Psoas muscle (tissue), 8 donors: ENCODE measurements at places on chromosomes 1 and 21. TPM values are rescaled to one million over a fixed set of nuclear protein-coding genes. Genes with fewer than 3 reads are reported as not detected.

DNA sequence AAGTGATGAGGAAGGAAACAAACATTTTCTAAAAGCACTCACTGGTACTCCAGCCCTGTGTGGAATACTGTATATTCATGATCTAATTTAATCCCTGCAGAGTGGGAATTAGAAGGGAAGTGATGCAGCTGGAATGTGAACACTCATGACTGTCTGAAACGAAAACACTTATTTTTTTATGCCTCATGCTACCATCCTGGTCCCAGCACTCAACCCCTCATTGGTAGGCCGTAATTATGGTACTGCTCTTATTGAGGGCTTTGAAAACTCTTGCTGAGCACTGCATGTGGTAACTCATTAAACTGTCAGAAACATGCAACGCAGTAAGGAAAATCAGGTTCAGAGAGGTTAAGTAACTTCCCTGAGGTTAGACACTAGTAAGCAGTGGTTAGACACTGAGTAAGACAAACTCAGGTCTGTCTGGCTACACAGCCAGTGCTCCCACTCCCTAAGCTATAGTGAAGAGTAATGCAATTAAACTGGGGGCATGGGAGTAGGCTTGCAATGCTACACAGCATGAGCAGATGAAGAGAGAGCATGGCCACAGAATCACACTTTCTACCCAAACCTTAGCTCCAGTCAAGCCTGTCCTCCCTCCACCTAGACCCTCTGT lies 17.3 kb upstream of the TNFSF4 start:
- no peak for DNase-seq

GRCh38 chr1:199546323-199546722 lies 481.2 kb upstream of the NR5A2 start:
- no peak for DNase-seq

Gene REN
- total RNA-seq = not detected

- DNase-seq = no peak
These were observed 261.5 kb downstream of the SMYD3 start for GRCh38 chr1:246245541-246245940.

Gene KRTAP6-3
- total RNA-seq = not detected

- DNase-seq = peak; percentile 4
These were observed 28.2 kb downstream of the CTNNBIP1 start for GRCh38 chr1:9881838-9882249.

DNA sequence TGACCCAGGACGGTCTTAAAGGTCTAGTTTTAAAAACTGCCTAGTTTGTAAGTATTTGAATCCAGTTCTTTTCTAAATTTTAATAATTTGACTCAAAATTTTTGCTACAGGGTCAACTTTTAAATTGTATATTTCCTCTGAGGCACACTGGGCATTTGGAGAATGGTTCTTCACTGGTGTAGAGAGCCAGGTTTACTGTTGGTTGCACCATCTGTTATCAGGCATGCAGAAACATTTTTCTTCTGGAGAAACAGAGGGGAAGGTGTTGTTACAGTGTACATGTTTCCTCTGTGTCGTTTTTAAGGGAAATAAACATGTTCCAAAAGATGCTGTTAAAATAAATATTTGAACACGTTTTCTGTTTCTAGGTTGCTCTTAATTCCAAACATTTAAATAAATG lies 39.0 kb upstream of the RWDD3 start:
- no peak for DNase-seq

DNA sequence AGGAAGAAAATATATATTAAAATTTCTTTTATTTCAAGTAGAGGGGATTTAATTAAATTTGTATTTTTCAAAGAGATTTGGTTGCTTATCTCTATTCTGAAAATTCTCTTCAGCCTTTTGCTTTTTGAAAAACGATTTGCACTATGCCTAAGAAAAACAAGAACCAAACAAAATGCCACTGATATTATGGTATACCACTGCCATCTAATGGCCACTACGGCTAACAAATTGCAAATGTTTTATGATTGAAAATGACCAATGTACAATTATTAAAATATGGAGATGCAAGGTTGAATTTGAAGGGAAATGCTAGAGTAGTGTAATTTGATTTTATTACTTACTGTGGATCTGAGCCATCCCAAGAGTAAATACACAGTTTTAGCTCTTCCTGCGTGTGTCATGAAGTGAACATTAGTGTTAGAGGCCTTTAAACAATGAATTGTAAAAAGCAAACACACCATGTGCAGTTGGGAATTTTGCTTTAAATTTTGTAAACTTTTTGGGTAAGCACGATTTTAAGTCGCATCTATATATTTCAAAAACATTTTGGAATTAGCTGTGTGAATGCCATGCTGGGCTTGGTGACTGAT lies 137.4 kb upstream of the USP25 start:
- DNase-seq = no peak

DNA sequence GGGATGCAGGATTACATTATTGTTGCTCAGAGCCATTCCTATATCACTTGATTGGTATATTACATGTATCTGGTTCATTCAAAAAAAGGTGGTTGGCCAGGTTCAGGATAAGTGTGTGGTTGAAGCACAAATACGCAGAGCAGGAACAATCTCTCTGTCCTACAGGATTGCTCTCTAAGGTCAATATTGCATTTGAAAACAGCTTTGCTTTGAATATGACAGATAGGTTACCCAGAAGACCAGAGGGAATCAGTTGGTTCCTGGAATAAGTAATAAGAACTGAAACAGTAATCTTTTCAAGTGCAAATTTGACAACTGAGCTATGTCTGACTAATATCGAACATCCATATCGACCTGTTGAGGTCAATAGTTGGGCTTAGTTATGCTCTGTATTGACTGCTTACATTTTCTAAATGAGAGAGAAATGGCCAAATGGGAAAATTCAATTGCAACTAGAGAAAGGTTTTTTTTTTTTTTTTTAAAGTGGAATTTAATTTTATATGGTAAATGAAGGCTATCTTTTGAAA lies 176.8 kb downstream of the ATP6V1G3 start:
- DNase-seq = no peak

GRCh38 chr1:27719286-27720251 lies 6.2 kb upstream of the FAM76A start:
- DNase-seq = no peak

Gene ANKRD45
- not detected for total RNA-seq

Gene FMOD
- 9.6 TPM for total RNA-seq

DNA sequence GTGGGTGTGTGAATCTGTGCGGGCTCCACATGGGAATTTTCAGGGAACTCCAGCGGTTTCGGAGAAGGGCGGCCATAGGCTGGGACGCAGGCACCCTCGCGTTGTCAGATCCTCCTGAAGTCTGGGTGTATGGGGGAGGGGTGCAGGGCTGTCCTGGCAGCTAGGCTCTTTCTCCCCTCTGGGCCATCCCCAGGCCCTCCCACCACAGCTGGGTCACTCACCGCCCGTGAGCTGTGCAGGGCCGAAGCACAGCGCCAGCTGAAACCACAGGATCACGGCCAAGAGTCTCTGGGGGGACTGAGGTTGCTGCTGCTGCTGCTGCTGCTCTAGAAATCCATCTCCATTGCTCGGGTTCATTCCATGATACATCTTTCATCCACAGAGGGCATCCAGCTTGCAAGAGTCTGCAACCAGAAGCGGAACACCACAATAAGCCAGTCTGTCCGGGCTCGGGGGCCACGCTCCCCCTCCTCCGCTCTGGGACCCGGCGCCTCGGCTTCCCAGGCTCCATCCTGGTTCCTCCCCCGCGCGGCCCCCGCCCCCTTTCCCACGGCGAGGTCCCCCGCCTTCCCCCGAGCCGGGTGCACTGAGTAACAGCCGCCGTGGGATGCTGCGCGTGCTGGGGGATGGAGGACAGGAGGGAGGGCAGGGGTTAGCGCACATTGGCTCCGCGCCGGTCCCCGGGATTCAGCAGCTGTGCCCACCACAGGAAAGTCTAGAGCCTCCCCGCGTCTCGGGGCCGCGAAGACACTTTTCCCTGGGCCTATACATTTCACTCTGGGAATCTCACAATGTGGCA lies 720 bp downstream of the SUSD4 start:
- DNase-seq = peak; percentile 30

Gene DNAJB4
- 98.8 TPM for total RNA-seq

Gene CLEC20A
- total RNA-seq = 0.22 TPM
